Kidney (tissue), 22 donors: ENCODE measurements at places on chromosomes 13 and 19.

DNA sequence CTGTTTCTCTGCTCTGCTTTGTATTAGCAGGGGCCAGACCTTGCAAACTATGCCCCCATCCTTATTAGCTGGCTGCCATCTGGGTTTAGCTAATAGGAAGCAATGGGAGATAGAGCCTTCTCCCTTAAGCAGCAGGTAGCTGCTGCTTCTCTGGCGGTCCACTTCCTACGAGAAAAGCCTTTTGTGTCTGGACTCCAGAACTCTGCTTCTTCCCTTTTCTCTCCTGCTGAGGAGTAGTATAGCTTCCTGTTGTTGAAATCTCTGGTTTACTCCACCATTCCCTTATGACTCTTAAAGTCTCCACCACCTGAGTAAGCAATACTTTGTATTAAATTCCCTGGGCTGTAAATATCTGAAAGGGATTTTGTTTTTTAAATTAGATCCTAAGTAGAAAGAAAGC, 147.1 kb downstream of the DNAJC15 start:
- DNase-seq = no peak

- DNase-seq = no peak
Measured at GRCh38 chr13:79896851-79897250, 415.9 kb downstream of the NDFIP2 start.

DNA sequence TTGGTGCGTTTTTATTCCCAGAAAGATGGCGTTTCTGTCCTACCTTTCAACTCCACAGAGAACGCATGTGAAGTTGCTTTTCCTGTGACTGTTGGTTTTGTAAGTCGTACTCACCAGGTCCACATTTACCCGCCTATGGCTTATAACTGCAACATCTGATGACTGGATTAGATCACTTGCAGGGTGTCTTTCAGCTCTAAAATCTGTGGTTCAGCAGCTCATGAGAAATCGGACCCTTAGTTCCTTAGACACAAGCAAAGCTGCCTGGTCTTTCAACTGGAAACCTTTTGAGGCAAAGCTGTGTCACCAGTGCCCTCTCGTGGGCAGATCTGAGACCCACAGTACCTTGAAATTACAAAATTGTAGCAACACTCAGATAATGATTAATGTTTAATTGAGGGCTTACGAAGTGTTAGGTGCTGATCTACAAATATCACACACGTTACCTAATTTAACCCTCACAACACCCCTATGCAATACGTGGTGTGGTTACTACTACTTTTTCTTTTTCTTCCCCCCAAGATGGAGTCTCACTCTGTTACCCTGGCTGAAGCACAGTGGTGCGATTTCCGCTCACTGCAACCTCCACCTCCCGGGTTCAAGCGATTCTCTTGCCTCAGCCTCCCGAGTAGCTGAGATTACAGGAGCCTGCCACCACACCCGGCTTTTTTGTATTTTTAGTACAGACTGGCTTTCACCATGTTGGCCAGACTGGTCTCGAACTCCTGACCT, 65.4 kb downstream of the RUBCNL start:
- no peak for DNase-seq

DNA sequence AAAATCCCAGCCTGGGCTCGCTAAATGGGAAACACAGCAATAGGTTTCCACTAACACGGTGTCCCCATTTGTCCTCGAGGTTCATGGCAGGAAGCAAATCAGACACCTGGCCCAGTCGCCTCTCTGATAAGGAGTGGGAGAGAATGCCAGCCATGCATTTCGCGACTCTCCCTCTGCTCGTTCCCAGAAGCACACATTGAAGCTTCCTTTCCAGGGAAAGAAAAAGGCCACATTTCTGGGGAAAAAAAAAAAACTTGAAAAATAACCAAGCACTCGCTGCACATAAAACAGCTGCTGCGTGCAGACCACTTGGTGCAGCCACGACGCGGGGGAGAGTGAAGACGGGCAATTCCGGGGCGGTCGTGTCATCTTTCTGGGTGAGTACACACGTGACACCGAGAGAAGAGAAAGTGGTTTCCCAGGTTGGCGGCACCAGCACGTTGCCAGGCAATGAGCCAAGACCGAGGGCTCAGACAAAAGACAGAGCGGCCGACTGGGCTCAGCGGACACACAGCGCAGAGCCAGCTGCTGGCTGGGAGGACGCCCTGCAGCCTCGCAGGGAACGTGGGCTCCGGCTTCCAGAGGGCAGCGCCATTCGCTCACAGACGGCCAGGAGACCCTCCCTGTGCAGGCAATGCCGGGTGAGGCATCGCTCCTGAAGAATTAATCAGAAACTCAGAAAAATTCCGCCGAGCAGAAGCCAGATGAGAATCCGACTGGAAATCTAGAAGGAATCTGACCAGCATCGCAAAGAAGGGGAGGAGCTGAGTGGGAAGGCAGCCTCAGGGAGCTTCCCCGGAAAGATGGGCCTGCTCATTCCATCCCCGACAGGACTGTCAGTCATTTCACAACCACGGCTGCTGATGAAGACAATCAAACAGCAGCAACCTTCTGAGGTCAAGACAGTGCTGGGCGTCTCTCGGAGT, 83.2 kb upstream of the IRS2 start:
- peak; percentile 88 for DNase-seq

- DNase-seq = peak; percentile 89
Measured at GRCh38 chr19:19628501-19629134, 598 bp upstream of the LPAR2 start.

- DNase-seq = no peak
Measured at GRCh38 chr13:65504213-65504612, 1725.9 kb downstream of the PCDH9 start.

GRCh38 chr13:91767651-91768050, 369.2 kb downstream of the GPC5 start:
- DNase-seq = no peak

DNA sequence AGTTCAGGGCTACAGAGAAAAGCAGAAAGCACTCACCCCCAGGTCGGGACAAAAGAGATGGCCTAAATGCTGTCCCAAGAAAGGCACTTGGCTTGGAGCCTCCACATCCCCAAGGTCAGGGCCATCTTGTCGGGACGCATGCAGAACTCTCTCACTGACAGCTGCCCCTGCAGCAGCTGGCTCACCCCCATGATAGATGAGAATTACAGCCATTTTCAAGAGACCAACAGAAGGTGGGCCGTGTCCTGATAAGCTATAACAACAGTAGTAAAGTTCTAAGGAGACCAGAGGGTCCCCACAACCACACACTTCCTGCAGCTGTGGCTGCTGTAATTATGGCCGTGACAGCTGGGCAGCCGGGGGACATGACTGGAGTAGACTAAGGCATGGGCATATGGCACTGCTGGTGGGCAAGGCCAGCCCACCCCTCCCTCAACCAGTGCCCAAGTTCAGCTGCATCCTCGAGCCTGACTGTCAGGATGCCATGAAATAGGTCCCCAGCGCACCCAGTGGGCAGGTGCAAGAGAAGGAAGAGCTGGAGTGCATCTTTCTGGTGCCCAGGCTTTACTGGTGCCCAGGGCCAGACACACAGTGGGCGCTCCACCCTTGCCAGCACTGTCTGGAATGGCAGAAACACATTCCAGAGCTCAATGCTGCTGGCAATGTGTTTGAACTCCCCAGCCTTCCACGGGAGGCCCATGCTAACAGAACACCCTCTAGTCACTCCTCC, 436.7 kb upstream of the ZNF507 start:
- no peak for DNase-seq

DNA sequence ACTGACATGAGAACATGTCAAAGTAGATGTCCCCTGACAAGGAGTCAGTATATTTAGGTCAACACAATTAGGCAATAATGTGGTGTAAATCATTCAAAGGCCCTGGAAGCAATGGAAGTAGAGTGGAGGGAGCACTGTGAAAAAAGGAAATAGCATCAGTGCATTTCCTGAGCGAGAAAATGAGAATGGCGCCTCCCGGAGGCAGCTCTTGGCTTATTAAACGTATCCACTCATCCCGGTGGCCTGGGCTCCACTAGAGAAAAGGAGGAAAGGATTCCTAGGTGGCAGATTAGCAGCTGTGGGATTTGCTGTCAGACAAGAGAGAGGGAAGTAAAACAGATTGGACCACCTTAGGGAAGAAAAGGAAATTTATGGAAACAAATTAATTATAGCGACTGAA, 173.7 kb upstream of the TMTC4 start:
- no peak for DNase-seq

- no peak for DNase-seq
Measured at GRCh38 chr13:111130116-111130508, 15.0 kb downstream of the ARHGEF7 start.

GRCh38 chr19:58558623-58559274, 338 bp upstream of the UBE2M start:
- peak; percentile 100 for DNase-seq
